ENCODE measurements at places on chromosomes 12 and 14. TPM values are rescaled to one million over a fixed set of nuclear protein-coding genes. Genes with fewer than 3 reads are reported as not detected.
A peak's percentile ranks its signal among the peaks of the same experiment; 100 is the strongest.

The CLEC4D gene
- total RNA-seq: not detected

GRCh38 chr12:56104109-56104814, at the start of gene PA2G4:
Gene PA2G4 (plus strand): TSS chr12:56104559. CDS start chr12:56104738, 179 bp downstream.
- peak within 1 kb of the TSS; percentile 99 for H3K27ac ChIP-seq
- peaks cover 24% of the 10 kb centered on the region for H3K4me1 ChIP-seq
- H3K36me3 ChIP-seq: peaks cover 62% of the 10 kb centered on the region
- H3K27me3 ChIP-seq: no peaks in the 10 kb centered on the region

GRCh38 chr12:3684449-3685051, 68.4 kb downstream of the CRACR2A start:
- no peaks in the 10 kb centered on the region for H3K36me3 ChIP-seq
- no peaks in the 10 kb centered on the region for H3K4me1 ChIP-seq
- DNase-seq: no peak
- H3K27ac ChIP-seq: no peak overlapping the region
- no peaks in the 10 kb centered on the region for H3K27me3 ChIP-seq

The PCED1B gene
- total RNA-seq: 6.6 TPM

DNA sequence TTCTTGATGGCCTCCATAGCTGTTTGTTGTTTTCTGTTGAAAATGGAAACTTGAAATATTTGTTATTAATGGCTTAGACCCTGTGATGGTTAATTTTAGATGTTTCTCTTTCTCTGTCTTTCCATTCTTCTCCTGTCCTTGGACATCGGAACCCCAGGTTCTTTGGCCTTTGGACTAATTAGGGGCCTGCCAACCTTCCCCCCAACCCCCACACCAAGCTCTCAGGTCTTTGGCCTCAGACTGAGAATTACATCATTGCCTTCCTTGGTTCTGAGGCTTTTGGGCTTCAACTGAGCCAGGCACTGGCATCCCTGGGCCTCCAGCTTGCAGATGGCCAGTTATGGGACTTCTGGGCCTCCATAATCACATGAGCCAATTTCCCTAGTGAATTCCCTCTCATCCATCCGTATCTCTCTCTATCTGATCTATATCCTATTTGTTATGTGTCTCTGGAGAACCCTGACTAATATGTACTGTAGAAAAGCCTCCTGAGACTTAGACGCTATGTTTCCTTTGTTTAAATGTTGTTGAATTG, 71.6 kb downstream of the FGD4 start:
- no peak for DNase-seq
- no peaks in the 10 kb centered on the region for H3K27me3 ChIP-seq
- no peak overlapping the region for H3K4me3 ChIP-seq
- H3K4me1 ChIP-seq: peaks cover 8% of the 10 kb centered on the region
- H3K27ac ChIP-seq: peak overlapping the region; percentile 48

GRCh38 chr14:30337456-30337855, 221.5 kb upstream of the G2E3 start:
- no peak overlapping the region for H3K4me3 ChIP-seq
- no peak for DNase-seq
- no peaks in the 10 kb centered on the region for H3K27me3 ChIP-seq
- H3K4me1 ChIP-seq: no peaks in the 10 kb centered on the region

The PMEL gene
- 72.2 TPM for total RNA-seq

The CMKLR1 gene
- total RNA-seq: 1.4 TPM

DNA sequence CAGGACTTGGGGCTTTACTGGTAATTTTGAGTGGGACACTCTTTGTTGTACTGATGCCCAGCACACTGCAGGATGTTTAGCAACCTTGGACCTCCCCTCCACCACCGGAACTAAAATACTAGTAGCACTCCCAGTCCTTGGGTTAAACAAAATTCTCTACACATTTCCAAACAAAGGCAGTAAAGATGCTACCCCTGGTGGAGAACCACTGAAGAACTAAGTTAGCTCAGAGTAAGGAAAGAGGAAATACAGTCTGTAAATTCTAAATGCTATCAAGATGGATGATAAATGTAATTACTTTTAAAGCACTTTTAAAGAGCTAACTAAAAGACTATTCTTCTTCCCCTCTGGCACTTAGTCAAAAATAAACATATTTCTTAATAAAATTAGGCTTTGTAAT, 64.1 kb downstream of the LRP6 start:
- H3K27ac ChIP-seq: no peak overlapping the region
- H3K36me3 ChIP-seq: peaks cover 38% of the 10 kb centered on the region
- DNase-seq: no peak
- H3K4me3 ChIP-seq: no peak overlapping the region
- peaks cover 10% of the 10 kb centered on the region for H3K4me1 ChIP-seq

- peaks cover 7% of the 10 kb centered on the region for H3K27me3 ChIP-seq
- no peak overlapping the region for H3K27ac ChIP-seq
Measured at GRCh38 chr14:24394275-24394674, 4.5 kb upstream of the NYNRIN start.

GRCh38 chr12:53365245-53365904, 14.6 kb upstream of the SP1 start:
- peaks cover 2% of the 10 kb centered on the region for H3K4me1 ChIP-seq
- H3K4me3 ChIP-seq: no peak overlapping the region
- H3K36me3 ChIP-seq: no peaks in the 10 kb centered on the region
- no peak overlapping the region for H3K27ac ChIP-seq
- no peak for DNase-seq
- H3K27me3 ChIP-seq: no peaks in the 10 kb centered on the region

DNA sequence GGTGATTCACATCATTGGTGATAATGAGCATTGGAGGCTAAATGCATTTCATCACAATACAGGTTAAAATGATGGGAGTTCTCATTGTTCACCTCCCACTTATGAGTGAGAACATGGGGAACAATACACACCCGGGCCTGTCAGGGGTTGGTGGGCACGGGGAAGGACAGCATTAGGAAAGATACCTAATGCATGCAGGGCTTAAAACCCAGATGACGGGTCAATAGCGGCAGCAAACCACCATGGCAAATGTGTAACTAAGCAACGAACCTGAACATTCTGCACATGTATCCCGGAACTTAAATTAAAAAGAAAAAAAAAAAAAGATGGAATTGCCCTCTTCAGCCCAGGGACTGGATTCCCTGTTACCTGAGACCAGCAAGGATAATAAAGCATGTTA, 2.3 kb upstream of the LUM start:
- no peak overlapping the region for H3K4me3 ChIP-seq
- DNase-seq: no peak
- no peaks in the 10 kb centered on the region for H3K27me3 ChIP-seq
- H3K27ac ChIP-seq: no peak overlapping the region

DNA sequence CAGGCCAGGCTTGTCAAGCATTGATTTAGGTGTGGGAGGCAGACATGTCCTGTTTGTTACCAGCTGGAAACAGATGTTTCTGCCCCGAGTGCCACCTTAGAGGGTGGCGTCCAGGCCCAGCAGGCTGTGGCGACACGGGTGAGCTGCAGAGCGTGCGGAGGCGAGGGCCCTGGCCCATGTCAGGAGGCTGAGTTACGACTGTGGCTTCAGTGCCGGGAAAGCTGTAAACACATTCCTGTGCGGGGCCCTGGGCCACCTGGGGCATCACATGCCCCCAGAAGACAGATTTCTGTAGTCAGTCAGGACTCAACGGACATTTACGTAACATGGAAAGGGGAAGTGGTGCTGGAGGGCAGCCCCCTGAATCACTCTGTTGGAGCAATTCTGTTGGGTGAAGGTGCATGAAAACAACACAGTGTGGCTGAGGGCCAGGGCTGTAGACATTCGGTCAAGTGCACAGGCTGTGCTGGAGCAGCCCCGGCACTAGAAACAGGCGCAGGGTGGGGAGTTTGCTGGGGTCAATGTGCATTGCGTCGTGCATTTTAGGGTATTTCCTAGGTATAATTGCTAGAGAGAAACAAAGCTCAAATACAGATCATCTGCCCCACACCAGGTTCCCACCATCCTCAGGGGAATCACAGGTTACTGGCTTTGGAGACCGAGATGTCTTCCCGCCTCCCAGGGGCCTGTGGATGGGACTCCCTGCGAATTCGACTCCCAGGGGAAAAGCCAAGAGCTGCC, 291.8 kb downstream of the TMEM121 start:
- no peak overlapping the region for H3K4me3 ChIP-seq
- peaks cover 72% of the 10 kb centered on the region for H3K36me3 ChIP-seq
- no peak for DNase-seq

The OR4E2 gene
- not detected for total RNA-seq

DNA sequence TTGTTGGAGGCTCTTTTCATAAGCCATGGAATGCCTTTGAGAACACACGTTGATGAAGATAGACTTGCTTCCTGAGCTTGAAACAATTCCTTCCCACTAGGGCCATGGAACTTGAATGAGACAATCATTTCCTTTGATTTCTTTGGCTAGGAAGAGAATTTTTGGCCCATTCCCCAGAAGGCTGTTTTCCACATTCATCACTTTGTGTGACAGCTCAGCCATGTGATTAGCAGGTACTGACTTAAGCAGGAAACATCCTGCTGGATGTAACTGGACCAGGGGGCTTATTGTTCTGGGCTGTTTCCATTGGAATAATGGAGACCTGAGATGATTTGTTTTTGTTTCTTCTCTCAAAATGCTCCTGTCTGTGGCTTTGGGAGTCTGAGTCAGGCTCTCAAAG, 469.8 kb upstream of the SEL1L start:
- no peaks in the 10 kb centered on the region for H3K36me3 ChIP-seq
- DNase-seq: no peak
- no peak overlapping the region for H3K4me3 ChIP-seq
- H3K27ac ChIP-seq: no peak overlapping the region

The BEGAIN gene
- 1.3 TPM for total RNA-seq

The AMN gene
- total RNA-seq: 2.8 TPM

GRCh38 chr12:120592121-120593049, 11.2 kb upstream of the POP5 start:
- no peaks in the 10 kb centered on the region for H3K36me3 ChIP-seq
- no peak for DNase-seq
- no peaks in the 10 kb centered on the region for H3K27me3 ChIP-seq
- H3K4me3 ChIP-seq: no peak overlapping the region
- no peak overlapping the region for H3K27ac ChIP-seq

DNA sequence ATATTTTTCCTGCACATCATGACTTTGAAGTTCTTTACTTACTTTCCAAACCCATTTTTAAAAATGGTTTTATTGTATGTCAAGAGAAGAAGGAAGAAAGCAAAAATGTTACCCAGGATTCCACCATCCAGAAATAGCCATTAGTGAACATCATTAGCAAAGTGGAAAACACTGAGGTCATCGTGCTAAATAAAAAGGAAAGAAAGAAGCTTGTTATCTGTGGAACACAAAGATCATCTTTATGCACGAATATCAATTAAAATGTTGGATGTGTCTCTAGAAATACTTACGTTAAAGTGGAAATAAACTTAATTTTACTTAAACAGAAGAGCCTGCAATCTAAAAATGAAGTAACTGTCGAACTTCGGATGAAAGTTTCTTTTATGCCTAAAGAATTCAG, 27.3 kb downstream of the SFSWAP start:
- no peak overlapping the region for H3K27ac ChIP-seq
- no peak overlapping the region for H3K4me3 ChIP-seq
- DNase-seq: no peak
- H3K4me1 ChIP-seq: peaks cover 19% of the 10 kb centered on the region
- peaks cover 61% of the 10 kb centered on the region for H3K36me3 ChIP-seq
- no peaks in the 10 kb centered on the region for H3K27me3 ChIP-seq

The KRT71 gene
- not detected for total RNA-seq

DNA sequence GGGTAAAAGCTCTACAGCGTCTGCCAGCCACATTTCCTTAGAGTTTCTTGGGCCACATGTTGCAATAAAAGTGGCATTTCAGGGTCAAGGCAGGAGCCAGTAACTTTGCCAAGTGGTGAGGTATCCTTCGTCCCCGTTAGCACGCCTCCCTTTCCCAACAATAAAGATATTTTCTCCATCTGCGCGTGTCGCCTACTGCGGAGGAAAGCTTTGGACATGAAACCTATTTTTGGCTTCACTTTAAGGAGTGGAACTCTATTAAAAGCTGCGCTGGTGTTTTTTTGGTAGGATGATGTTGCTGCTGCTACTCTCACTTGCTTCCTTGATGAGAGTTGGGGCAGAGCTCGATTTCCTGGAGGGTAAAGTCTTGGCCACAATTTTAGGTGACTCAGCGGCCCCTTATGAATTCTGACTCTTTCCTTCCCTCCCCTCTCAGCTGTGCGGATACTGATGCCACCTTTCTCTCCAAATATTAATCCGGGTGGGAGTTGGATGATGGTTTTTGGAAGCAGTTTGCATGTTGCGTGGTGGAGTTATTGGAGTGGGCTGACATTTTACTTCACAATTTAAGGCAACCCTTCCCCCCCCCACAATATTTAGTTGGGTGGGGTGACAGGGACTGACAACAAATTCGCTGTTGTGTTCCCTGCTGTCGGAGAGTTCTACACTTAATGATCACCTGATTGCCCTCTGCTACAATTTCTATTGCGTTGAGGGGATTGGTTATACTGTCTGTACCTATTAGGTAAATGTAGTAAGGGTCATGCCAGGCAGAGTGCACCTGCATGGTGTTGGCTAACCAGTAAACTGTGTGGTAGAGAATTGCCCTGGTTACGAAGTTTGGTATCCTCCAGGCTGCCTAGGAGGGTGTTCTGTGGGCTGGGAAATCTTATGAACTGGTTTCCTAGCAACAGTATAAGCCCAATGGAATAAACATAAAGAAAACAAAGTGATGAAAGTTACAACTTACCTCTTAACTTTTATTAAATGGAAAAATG, 1.1 kb downstream of the CCDC91 start:
- H3K27ac ChIP-seq: peak overlapping the region; percentile 37
- DNase-seq: no peak

DNA sequence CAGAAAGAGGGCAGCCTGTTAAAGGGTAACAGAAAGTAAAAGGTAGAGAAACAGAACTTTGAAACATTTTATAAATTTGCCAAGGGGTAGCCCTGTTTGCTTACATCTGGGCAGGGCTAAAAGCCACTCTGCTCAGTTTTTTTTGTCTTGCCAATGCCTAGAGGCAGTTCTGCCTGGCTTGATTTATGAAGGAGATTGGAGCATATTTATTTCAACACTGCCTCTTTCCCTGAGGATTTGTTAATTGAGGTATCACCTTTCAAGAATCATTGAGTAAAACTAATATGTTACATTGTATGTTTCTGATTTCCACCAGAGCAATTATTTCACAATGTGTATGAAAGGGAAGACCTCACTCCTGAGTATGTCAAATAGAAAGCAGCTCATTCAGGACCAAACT, 160.8 kb downstream of the GXYLT1 start:
- H3K27ac ChIP-seq: no peak overlapping the region
- H3K4me3 ChIP-seq: no peak overlapping the region
- H3K27me3 ChIP-seq: no peaks in the 10 kb centered on the region
- peaks cover 22% of the 10 kb centered on the region for H3K4me1 ChIP-seq
- peaks cover 8% of the 10 kb centered on the region for H3K36me3 ChIP-seq

Data from WTC11 (cell line).